ENCODE measurements at places on chromosomes 12 and 14. TPM values are rescaled to one million over a fixed set of nuclear protein-coding genes. Genes with fewer than 3 reads are reported as not detected.
A peak's percentile ranks its signal among the peaks of the same experiment; 100 is the strongest.

ST8SIA1 gene
- total RNA-seq = 4.3 TPM

DNA sequence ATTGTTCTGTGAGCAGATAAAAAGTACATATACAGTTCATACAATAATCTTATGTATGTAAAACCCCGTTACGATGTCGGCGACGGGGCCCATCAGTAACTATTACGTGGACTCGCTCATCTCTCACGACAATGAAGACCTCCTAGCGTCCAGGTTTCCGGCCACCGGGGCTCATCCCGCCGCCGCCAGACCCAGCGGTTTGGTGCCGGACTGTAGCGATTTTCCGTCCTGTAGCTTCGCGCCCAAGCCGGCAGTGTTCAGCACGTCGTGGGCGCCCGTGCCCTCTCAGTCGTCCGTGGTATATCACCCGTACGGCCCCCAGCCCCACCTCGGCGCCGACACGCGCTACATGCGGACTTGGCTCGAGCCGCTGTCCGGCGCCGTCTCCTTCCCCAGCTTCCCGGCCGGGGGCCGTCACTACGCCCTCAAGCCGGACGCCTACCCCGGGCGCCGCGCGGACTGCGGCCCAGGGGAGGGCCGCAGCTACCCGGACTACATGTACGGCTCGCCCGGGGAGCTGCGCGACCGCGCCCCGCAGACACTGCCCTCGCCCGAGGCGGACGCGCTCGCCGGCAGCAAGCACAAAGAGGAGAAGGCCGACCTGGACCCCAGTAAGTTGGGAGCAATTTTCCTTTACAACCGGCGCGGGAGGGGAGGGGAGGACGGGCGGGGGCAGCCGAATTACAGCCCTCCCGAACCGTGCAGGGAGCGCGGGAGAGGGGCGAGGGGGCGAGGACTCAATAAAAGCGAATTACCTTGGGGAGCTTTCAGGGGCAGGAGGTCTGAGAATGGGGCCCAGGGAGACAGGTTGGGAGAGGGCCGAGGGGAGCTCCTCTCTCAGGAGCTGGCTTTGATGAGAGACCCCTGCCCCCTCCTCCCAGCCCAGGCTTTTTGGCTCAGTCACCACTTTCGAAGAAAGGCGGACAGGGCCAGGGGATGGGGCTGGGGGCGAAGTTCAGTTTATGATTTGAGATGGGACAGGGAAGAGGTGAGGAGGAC is at the start of gene HOXC9:
Gene HOXC9 (plus strand): TSS at position 46 of the 999 bp plus-strand sequence. CDS start 28 bp downstream, at position 74.
- peaks cover 38% of the 10 kb centered on the region for H3K4me1 ChIP-seq
- H3K27me3 ChIP-seq = no peaks in the 10 kb centered on the region
- DNase-seq = peak; percentile 58
- H3K36me3 ChIP-seq = no peaks in the 10 kb centered on the region
- peak within 1 kb of the TSS; percentile 71 for H3K4me3 ChIP-seq

INTS13 gene
- 48.3 TPM for total RNA-seq

C14orf132 gene
- not detected for total RNA-seq

NR1H4 gene
- not detected for total RNA-seq

- H3K4me1 ChIP-seq = no peaks in the 10 kb centered on the region
- no peak overlapping the region for H3K27ac ChIP-seq
- no peaks in the 10 kb centered on the region for H3K36me3 ChIP-seq
- H3K4me3 ChIP-seq = no peak overlapping the region
- no peaks in the 10 kb centered on the region for H3K27me3 ChIP-seq
Observed at GRCh38 chr14:39768589-39768988, 336.4 kb upstream of the FBXO33 start.

GRCh38 chr12:52434081-52434733 is at the start of gene KRT75:
KRT75 (minus strand) TSS chr12:52434371; CDS start chr12:52434304, 67 bp downstream.
- H3K27ac ChIP-seq = no peak within 1 kb of the TSS
- peaks cover 15% of the 10 kb centered on the region for H3K27me3 ChIP-seq
- no peaks in the 10 kb centered on the region for H3K4me1 ChIP-seq
- H3K36me3 ChIP-seq = no peaks in the 10 kb centered on the region
- no peak for DNase-seq

ASCL4 gene
- not detected for total RNA-seq
